Fibroblast of skin of abdomen (primary cell): ENCODE measurements at places on chromosomes 7 and 10.
A peak's percentile ranks its signal among the peaks of the same experiment; 100 is the strongest.

GRCh38 chr10:127908106-127908958 lies 1.4 kb downstream of the PTPRE start:
- DNase-seq, result no peak

DNA sequence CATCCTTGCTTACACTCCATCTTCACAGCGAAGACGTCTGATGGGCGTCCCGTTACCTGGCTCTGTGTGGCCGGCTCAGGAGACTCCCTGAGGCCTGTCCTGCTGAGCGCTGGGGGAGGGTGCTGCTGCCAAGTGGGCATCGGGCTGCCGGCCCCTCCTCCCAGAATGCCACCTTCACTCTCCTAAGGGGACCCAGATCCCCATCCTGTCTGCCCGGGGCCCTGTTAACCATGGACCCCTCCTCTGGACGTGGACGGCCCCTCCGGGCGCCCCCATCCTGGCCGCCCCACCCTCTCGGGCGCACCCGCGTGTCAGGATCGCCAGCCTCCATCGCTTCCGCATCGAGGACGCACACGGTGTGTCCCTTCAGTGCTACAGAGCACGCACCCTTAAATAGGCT lies 7.3 kb upstream of the FOXL3 start:
- DNase-seq, result no peak

- peak; percentile 89 for DNase-seq
These were observed 4.1 kb downstream of the ACBD7 start for GRCh38 chr10:15084502-15084922.

DNA sequence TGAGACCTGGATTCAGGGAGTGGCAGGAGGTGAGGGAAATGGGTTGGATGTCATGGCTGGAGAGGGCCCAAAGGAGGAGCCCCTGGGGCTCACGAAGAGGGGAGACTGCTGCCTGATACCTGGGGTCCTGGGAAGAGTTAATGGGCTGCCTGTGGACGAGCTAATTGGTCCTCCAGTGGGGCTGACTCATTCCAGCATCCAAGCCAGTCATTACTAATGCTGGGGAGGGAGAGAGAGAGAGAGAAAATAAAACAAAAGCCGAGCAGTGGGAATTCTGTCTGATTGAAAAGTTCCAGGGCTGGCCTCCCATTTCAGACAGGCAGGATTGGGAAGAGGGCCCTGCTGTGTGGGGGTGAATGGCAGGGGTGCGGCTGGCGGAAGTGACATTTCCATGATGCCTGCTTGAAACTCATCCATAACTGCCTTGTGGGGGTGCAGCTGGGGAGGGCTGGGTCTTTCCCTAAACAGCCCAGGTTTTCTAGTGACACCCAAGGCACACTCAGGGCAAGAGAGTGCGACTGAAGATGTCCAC lies 297.8 kb downstream of the RPS24 start:
- DNase-seq, result peak; percentile 66

GRCh38 chr7:26858241-26858715 lies 6.1 kb downstream of the SKAP2 start:
- no peak for DNase-seq
